Esophagus mucosa (tissue), 1 donor: ENCODE measurements at places on chromosomes 7 and 10. TPM values are rescaled to one million over a fixed set of nuclear protein-coding genes. Genes with fewer than 3 reads are reported as not detected.

DNA sequence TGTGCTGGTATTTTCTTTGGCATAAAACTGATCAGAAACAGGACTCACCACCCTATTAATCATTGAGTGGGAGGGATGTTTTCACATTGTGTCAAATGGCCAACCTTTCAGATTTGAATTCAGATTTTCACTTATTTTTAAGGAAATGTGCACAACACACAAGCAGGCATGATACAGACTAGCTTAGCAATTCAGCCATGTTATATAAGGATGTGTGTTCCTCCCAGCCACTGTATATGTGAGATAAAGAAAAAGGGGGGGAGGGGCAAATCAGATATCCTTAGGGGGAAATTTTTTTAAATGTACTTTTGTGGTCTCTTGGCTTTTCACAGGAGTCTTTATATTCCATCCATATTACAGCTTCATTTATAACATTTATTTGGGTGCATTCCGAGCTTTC is 3.1 kb downstream of the GAD2 start:
- no peak for ATAC-seq

DNA sequence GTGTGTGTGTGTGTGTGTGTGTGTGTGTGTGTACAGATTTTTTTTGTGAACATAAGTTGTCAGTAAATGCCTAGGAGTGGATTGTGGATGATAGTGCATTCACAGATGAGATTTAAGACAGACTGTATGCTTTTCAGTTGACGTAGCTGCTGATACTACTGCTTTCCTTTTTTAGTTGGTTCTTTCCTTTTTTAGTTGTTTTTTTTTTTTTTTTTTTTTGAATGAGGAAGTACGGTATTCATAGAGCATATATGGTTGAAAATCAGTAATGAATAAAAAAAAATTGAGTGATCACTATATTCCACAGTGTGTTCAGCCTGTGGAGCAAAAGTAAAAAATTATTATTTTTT is 80.5 kb downstream of the RBM33 start:
- no peak for ATAC-seq

DNA sequence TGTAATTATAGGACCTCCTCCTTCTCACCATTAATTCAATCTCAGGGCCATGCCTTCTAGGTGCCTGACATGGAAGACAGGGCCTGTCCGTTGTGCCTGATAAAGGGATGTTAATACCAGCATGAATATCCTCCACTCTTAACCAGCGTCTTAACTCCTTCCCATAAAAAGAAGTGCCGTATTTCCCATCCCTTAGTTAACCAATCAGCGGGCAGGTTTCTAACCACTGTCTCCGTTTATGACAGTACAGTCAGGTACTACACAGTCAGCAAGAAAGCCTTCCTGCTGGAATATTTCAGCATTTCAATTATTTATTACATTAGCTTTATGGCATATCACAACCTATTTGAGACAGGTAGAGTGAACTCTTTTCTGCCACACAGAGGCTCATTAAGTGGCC is 308.6 kb upstream of the FZD8 start:
- ATAC-seq: no peak

ZNF503 gene
- 18.8 TPM for total RNA-seq

CNOT4 gene
- 15.9 TPM for total RNA-seq
